ENCODE measurements at places on chromosomes 12 and 14. TPM values are rescaled to one million over a fixed set of nuclear protein-coding genes. Genes with fewer than 3 reads are reported as not detected.
A peak's percentile ranks its signal among the peaks of the same experiment; 100 is the strongest.

TUBA1A gene
- 686 TPM for total RNA-seq

FOXG1 gene
- total RNA-seq, result not detected

TSPAN19 gene
- total RNA-seq, result under 0.01 TPM

LMO3 gene
- total RNA-seq, result under 0.01 TPM

COCH gene
- 1.5 TPM for total RNA-seq

ZDHHC22 gene
- total RNA-seq, result under 0.01 TPM

- DNase-seq, result no peak
Measured at GRCh38 chr12:121364683-121365121, 12.5 kb upstream of the ANAPC5 start.

- no peak for DNase-seq
Measured at GRCh38 chr14:61694039-61694438, 1.3 kb upstream of the HIF1A start.

DNA sequence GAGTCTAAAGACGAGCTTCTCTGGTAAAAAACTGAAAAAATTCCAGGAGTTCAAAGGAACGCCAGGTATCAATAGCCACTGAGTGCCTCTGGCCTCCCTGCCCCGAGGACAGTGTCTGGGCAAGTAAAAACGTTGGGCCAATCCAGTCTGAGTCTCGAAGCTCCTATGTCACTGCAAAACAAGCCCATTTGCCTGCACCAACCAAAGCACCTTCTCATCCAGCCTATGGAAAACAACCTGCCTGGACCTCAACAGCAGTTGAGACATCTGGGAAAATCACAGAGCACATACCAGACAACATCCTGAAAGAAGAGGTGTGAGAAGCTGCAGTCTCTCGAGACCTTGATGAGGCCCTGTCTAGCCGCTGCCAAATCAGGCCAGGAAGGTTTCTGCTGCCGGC, 56.6 kb downstream of the RNF34 start:
- DNase-seq, result no peak

DNA sequence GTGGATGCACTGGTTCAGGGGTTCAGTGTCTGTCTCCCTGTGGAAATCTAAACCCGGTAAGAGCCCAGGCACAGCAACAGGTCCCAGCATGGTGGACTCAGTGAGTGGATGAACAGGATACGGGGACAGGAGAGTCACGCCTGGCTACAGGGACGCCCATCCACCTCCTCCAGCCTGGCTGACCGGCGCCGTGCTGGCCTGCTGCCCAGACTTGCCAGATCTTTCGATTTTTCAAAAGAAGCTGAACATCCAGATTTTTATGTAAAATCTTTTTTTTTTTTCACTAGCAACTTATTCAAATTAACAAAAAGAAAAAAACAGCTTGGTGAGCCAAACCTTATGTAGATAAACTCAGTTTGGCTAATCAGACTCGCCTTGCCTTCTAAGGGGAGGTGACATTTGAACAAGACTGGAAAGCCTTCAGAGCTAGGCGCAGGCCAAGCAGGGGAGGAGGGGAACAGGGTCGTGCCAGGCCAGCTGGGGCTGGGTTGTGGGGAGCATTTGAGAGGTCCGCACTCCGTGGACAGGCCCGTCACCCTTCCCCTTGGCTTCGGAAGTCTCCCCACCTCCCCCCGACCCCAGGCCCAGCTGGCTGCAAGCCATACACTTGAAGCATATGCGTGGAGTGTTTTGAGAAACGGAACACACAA, 87.8 kb upstream of the NCOR2 start:
- DNase-seq, result peak; percentile 45

DNA sequence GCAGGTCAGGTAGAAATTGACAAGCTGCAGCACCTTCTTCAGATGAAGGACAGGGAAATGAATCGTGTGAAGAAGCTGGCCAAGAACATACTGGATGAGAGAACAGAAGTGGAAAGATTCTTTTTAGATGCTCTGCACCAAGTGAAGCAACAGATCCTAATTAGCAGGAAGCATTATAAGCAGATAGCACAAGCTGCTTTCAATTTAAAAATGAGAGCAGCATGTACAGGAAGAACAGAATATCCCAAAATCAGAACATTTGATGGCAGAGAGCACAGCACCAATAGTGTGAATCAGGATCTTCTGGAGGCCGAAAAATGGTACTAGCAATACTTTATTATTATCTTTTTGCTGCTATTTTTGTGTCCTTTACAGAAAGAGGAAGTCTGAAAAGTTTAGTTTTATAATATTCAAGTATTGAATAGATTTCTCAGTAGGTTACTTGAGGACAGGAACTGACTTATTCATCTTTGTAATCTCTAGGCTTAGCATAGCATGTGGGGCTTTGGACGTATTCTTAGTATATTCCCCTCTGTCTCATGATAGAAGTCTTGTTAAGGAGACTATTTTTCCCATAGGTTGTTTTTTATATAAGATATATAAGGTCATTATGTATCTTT, 30.8 kb downstream of the BBOF1 start:
- no peak for DNase-seq

GRCh38 chr12:58359084-58359483, 417.7 kb downstream of the ATP23 start:
- DNase-seq, result no peak

GRCh38 chr14:100436745-100437406, 113.7 kb downstream of the SLC25A47 start:
- no peak for DNase-seq

- no peak for DNase-seq
Measured at GRCh38 chr14:66910311-66910840, 278.9 kb upstream of the GARIN2 start.

DNA sequence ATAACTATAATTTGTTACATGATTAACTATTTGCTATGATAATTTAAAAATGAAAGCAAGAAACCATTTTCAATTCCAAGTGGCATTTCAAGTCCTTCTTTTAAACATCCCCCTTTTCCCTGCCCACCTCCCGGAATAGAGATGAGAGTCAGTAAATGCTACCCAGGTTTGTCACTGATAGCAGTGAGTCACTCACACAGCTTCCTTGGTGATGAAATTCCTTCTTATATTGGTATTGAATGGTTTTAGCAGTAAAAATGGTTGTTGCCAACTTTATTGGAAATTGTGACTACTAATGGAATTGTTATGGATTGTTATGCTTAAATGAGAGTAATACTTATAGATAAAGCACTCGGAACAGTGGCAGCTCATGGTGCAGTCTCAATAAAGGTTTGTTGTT, 90.5 kb downstream of the PPM1A start:
- no peak for DNase-seq

DNA sequence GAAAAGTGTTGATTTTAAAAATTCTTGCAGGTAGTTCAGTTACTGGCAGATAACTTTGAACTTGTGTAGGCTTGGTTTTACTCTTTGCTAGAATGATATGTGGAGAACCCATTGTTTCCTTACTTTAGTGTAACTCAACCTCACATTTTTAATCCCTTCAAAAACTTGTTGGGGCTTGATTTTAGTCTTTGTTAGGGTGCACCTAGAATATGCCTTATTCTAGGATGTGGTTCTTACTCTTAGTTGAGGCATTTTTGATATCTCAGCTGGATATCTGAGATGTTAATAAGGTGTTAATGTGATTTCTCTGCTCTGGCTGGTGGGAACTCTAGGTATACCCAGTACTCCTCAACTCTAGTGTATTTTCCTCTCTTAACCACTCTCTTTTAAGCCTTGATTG, 10.0 kb downstream of the MNAT1 start:
- no peak for DNase-seq

DNA sequence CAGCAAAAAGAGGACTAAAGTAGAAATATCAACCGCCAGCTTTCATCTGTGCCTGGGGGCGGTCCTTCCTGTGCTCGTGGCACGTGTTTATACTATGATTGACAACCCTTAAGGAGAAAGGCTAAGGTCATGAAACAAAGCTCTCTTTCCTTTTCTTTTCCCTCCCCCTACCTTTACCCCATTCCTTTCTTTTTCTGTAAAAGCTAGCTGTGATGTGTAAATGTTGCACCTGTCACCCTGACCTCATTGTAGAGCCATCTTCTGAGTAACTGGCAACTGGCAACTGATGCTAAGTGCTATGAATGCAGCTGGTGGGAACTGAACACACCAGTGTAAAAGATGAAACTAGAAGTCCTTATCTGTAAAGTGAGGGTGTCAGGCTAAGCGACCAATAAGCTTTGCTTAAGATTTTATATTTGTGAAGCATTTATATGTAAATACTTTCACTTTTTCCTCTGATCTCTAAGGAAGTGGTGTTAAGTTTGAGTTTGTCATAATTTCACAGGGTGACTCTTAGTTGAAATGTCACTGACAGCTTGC, 102.8 kb upstream of the BCAT1 start:
- no peak for DNase-seq

- DNase-seq, result no peak
Measured at GRCh38 chr14:27050208-27050607, 452.4 kb upstream of the NOVA1 start.

DNA sequence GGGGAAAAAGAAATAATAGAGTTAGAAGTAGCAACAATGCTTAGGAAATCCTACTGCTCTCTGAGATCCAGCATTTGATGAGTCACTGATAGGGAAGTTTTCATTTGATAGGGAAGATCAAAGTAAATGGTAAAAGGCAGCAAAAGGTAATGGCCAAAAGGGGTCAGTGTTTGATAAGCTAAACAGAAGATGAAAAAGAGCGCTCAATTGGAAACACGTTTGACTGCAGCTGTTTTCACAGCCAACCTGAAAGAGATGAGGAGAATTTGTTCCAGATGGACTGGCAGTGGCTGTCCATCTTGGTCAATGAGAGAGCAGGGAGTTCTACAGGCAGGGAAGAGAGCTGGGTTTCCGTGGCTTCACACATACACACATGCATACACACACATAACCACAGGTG, 264.2 kb downstream of the TMEM132C start:
- no peak for DNase-seq

DNA sequence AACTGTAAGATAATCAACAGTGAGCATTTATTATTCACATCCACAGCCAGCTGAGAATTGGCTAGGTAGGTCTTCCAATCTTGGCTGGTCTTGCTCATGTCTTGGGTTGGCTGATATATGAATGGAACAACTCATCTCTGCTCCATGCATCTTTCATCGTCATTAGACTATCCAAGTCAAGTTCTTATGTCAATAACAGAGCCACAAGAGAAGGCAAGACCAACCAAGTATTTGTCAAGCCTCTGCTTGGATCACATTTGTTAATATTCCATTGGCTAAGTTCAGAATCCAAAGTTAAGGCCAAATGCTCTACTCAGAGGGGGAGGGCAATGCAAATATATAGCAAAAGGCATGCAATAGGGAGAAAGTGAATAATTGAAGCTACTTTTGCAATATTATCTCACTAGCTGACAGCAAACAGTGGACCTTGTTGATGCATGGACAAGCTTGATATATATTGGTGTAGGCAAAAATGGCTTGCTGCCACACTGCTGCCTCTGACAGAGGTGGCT, 53.1 kb downstream of the WASHC3 start:
- DNase-seq, result no peak

Data from lung microvascular endothelial cell (primary cell).